Type B pancreatic cell (in vitro differentiated cells): ENCODE measurements at places on chromosomes 16 and 17.

DNA sequence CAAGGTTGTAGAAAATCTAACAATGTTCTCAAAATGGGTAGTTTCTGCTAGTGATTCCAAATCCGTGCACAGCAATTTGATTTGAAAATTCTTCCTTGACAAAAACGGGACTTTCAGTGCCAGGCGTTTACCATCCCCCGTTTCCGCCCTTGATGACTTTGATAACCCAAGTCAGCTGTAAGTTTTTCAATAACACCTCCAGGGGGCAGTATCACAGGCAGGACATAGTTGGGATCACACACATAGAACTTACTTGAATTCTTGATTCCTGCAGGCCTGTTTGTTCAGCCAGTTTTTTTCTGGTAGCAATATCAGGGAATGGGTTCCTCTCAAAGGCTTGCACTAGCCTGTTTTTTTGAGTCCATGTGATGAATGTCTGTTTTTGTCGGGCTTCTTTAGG is 5.6 kb downstream of the DUXB start:
- DNase-seq, result no peak

DNA sequence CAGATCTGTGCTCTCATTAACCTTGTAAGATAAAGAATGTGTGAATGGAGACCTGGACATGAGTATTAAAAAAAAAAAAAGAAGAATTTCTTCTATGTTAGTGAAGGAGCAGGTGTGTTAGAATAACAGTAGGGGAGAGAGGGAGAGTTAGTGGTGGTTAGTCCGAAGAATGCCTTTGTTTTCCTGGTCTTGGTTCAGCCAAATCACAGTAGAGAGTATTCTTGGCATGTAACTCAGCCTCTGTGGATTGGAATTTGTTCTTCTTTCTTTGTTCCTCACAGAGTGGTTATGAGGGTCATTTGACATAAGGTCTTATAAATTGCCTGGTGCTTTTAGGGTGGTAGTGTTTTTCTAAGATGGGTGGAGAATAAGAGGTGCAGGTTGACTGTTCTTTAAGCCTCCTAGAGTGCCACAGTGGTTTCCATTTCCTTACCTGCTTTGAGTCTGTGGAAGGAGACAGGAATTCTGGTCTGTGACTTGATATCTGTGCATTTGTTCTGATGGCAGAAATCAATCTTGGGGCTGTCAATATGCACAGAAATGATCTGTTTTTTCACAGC is 17.6 kb downstream of the NUP93 start:
- no peak for DNase-seq

GRCh38 chr16:50059111-50059510 is 6.7 kb upstream of the HEATR3 start:
- DNase-seq, result no peak

- DNase-seq, result no peak
Observed at GRCh38 chr16:15775209-15775608, 81.6 kb downstream of the MYH11 start.

DNA sequence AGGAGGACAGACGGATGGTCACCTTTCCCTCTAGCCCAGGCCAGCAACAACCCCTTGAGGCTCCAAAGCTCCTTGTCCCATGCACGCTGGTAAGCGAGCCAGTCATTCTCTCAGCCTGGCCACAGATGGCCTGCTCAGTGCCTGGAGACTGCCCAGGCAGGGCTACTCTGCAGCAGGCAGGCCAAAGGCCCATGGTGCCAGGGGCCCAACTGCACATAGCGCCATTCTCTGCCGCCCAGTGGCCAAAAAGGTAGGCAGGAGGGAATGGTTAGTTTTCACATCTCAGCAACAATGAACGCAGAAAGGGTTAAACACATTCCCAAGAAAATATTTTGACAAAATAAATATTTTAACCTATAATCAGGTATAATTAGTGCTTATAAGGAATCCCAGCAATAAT is 7.7 kb upstream of the SREBF1 start:
- DNase-seq, result no peak

DNA sequence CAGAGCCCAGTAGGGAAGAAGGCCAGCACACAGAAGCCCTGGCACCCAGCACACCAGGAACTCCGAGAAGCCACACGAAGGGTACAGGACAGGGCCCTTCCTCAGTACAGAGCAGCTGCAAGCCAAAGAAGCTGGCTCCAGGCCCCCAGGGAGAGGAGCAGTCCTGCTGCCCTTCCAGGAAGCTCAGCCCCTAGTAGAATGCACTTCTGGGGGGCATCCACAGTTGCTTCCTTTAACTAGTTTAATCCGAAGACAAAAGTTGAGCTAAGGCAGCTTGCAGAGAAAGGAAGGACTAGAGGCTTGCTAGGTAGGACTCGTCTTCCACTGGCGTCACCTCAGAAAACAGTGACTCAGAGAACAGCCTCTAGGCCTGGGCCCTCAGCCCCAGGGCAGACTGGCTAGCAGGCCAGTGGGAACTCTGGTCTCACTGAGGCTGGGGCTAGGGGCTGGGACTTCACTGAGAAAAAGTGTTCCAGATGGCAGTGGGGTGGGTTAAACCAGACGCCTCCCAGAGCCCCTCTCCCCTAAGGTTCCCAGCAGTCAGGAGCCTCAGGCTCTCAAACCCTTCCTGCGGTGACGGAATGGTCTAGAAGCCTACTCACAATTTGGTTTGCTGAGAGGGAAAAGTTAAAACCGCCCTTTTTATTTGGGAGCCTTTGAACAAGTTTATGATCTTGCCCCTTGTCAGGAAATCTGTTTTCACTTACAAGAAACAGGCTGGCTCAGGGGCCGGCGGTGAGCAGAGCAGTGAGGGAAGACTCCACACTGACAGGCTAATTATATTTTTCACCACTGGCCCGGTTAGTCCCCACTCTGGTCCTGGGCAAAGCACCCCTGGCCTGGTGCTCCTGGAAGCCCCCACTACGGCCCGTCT is 41.4 kb downstream of the ACTG1 start:
- no peak for DNase-seq

DNA sequence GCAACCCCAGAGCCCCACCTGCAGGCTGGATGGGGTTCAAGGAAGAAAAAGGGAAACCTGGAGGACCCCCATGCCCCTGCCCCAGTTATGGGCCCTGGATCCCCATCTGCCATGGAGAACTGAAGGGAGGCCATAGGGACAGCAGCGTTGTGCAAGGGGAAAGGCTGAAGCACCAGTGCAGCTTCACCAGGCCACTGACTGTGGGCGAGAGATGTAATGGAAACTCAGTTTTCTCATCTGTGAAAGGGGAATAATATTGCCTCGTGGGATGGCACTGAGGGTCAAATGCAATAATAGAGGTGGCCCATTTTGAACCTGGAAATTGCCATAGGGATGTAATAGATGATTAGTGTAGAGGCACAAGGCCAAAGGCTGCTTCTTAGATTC is 9.9 kb upstream of the TSPOAP1 start:
- DNase-seq, result no peak

DNA sequence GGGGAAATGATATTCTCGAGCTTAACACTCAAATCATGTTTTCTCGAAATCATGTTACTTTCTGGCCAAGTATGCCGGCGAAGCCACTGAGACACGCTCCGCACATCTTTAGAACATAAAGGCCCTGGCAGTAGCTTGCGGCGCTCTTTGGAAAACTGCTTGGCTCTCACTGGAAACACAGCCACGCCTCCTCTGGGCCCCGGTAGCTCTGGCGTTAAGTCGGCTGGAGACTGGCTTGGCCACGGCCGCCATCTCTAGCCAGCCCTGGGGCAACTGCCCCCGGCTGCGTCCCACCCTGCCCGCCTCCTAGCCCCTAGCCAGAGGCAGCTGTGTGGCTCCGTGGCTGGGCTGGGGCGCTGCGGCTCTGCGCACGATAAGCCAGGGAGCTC is 9.2 kb upstream of the BAIAP2 start:
- no peak for DNase-seq

DNA sequence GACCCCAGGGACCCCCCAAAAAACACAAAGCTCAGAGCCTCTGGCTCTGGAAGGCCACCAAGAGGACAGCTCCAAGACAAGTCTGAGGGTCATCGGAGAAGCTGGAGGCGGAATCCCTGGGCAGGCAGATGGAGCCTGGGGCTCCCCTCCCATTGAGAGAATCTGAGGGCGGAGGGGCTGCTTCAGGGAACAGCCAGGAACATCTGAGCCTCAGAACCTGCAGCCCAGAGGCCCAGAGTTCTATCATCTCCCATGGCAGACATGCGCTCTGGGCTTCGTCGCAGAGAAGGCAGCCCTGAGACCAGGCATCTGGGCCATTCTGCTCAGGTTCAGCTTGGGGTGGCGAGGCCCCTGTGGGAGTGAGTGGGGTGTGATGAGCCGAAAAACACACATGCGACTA is 7.1 kb upstream of the SPPL2C start:
- DNase-seq, result no peak
